Stimulated activated CD4-positive, alpha-beta T cell treated with anti-CD3 and anti-CD28 coated beads, TNF-alpha, amount 100 ng/mL, for 1 hour (primary cell): ENCODE measurements at places on chromosomes 2 and 18.

GRCh38 chr2:185785851-185786473 is 47.4 kb downstream of the FSIP2 start:
- DNase-seq: no peak

- no peak for DNase-seq
Measured at GRCh38 chr2:99356853-99357252, 19.7 kb downstream of the EIF5B start.

DNA sequence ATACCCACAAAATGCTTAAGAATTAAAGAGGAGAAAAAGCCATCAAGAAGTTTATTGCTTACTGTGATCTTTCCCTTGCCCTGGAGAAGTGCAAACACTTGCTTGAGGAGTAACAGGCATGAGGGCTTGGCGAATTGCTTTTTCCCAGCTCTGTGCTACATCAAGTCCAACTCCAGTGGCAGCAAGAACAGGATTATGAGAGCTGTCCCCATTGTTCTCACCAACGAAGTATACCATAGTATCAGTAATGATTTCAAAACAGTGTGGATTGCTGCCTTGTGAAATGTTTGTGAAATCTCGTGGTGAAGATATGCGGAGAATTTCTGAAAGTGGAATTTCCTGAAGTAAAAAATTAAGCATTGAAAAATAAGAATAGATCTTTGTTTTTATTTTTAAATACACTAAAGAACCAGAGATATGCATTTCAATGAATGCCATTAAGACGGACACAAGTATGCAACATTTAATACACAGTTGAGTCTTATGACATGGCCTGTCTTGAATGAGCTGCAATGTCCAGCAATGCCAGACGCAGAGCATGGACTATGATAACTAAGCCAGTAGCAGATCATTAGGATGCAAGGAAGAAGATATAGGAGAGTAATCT is 43.0 kb downstream of the NDUFAF7 start:
- no peak for DNase-seq

DNA sequence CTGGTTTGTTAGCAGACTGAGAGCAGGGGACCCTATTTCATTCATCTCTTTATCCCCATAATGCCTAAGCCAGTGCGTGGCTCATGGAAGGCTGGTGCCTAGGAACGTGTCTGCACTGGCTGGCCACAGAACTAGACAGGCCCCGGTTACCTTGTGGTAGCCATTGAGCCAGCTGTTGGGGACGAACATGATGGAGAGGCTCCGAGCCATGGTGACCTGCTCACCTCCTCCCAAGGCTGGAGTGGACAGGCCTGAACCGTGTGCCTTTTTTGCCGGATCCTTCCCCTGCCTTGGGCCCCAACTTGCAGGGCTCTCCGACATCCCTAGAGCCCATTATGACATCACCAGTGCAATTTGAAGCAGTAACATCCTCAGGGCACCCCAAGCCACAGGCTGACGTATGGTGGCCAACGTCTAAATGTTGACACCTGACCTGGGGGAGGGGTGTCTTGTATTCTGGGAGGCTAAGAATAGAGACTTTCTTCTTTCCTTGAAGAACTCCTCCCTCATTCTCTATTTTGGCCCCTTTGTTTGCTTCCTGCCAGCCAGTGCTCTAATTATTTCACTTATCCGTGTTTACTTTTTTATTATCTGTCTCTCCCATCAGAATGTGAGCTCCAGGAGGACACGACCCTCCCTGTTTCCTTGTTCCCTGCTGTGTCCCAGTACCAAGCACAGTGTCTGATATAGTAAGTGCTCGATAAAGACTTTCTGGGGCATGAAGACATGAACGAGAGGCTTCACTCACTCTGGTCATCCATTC is 12.2 kb upstream of the DNPEP start:
- DNase-seq: no peak

DNA sequence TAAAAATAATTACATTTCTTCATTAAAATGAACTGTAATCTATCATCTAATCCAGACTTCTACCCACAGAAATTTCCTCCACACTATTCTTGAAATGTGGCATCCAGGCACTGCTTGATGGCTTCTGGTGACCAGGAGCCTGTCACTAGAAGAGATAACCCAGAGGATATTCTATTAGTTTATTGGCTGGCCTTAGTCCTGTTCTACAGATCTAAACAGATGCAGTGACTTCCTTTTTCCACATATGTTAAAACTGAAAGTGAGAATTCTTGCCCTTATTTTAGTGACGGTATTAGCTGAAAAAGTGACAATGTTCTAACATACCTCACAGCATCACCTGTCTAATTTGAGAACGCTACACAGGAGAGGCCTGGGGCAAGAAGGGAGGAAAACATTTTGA is 775.4 kb downstream of the TSN start:
- no peak for DNase-seq
